MCF 10A (cell line): ENCODE measurements at places on chromosomes 6 and 20.
A peak's percentile ranks its signal among the peaks of the same experiment; 100 is the strongest.

DNA sequence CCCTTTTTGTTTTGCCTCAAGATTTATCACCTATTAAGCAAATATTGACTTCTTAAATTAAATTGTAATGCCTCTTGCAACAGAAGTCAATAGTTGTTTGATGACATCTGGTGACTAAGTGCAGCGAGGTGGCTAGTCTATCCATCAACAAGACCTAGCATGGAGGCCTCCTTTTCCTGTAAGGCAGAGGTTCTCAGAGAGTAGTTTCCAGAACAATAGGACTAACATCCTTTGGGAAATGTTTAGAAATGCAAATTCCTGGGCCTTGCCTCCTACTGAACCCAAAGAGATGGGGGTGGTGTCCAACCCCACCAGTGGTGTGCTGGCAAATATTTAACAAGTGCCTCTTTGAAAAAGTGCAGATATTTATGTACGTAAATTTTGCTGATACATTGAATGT, 143.7 kb downstream of the SCP2D1 start:
- no peak for DNase-seq

- DNase-seq = no peak
These were observed 37.4 kb upstream of the BHLHE23 start for GRCh38 chr20:63044204-63044600.

DNA sequence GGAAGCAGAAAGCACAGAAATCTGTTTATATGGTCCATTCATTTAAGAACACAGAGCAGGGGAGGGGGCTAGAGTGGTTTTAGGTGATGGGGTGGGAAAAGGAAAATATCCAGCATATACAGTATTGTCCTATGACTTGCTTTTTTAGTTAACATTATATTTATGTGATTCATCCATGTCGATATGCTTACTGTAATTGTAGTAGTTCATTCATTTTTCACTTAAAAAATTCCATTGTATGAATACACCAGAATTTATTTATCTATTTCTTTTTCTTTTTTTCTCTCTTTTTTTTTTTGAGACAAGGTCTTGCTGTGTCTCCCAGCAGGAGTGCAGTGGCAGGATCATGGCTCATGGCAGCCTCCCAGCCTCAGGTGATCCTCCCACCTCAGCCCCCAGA, 9.6 kb upstream of the PRIM2 start:
- no peak for DNase-seq

DNA sequence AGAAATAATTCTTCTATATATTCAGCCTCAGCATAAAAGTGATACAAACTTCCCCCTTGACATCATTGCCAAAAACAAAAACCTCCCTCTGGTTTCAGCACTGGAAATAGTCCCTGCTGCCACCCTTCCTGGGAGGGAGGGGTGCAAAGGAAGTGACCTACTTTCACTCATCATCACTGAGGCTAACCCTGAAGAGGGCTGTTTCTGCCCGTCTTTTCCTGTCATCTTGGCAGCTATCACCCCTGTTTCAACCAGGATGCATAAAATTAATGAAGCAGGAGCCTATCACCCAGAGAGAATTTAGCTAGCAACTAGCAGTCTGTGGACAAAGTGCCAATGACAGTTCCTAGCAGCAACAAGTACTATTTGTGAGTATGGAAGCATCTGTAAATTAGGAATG, 397.8 kb downstream of the LAMA2 start:
- DNase-seq = no peak

- DNase-seq = peak; percentile 8
These were observed 527.6 kb downstream of the CDKAL1 start for GRCh38 chr6:21061892-21062291.

GRCh38 chr6:167399599-167399998, 74.7 kb downstream of the TTLL2 start:
- no peak for DNase-seq

DNA sequence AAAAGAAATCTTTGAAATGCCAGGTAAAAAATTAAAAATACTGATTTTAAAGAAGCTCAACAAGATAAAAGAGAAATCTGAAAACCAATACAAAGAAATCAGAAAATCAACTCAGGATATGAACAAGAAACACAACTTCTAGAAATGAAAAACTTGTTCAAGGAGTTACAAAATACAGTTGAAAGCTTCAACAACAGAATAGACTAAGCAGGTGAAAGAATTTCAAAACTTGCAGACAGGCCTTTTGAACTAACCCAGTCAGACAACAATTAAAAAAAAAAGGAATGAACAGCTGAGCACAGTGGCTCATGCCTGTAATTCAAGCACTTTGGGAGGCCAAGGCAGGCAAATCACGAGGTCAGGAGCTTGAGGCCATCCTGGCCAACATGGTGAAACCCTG, 57.8 kb downstream of the PDSS2 start:
- no peak for DNase-seq

DNA sequence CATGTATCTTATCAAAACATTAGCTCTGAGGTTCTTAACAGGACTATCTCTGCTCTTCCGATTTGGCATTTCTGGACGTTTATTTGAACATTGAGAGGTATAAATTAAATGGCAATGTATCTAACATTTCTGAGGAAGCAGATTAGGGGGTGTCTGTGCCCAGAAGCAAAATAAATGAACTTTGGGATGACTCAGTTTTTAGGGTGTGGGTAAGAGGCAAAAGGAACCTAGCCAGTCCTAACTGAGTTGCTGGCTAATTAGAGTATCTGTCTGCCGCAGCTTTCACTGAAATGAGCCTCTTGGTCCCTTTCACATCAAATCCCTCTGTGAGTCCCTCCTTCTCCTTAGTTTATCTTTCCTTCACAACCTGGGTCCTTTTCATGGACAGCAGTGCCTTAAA, 1.1 kb downstream of the RNF144B start:
- DNase-seq = peak; percentile 48

DNA sequence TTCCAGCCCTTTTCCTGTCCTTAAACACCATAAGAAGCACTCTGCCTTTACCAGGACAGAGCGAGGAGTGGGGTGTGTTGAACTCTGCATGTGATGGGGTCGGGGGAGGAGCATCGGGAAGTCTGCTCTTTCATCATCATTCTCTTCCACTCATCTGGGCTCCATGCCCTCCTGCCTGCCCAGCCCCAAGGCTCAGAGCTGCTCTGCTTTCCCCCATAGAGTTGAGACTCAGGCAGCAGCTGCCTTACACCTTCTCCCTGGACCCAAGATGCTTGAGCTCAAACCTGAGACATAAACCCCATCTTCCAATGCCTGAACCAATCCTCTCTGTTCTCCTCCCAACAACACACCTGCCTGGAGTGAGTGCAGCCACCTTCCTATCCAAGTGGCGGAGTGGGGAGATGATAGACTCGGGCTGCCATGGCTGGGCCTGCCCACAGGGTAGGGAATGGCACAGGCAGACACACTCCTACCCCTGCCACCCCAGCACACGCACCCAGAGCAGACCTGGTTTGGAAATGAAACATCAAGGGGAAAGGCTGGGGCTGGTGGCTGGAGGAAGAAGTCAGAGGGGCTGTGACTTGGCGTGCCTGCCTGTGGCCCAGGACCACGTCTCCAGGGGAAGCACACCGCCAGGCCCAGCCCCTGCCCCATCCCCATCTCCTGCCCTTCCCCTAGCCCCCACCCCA, 28.4 kb downstream of the TFEB start:
- DNase-seq = peak; percentile 69

DNA sequence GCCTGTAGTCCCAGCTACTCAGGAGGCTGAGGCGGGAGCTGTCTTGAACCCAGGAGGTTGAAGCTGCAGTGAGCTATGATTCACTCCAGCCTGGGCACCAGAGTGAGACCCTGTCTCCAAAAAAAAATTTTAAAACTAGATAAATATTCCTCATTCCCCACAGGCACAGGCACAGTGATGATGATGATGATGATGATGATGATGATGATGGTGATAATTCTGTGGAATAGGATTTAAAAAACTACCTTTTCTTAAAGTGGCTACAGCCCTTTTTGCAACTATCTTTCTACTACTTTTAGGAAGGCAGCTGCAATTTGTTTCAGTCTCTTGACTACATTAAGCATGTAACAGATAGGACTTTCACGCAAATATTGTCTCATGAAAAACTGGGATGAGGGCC, 76.6 kb upstream of the SCAF8 start:
- DNase-seq = no peak

GRCh38 chr20:32965581-32966373, 38.5 kb downstream of the SUN5 start:
- no peak for DNase-seq

DNA sequence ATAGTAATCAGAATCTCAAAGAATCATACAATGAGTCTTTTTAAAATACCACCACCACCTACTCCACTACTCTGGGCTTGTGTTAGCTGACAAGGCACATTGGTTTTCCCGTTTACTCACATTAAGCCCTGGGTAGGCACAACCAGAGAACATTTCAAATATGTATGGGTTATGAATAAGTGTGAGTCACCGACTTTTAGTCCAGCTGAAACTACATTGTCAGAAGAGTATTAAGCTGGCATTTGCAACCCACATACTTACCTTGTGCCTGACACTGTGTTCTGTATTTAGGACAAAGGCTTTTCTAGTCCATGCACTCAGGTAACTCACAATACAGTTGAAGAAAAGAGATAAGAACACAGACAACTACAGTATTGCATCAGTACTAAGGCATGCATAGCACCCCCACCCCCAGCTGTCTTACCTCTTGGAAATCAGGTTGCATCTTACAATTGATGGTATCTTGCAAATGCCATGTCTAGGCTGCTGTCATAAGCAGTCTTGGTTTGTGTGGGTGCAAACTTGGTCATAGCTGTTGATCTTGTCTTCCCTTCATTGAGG, 40.3 kb upstream of the AHI1 start:
- DNase-seq = peak; percentile 81

DNA sequence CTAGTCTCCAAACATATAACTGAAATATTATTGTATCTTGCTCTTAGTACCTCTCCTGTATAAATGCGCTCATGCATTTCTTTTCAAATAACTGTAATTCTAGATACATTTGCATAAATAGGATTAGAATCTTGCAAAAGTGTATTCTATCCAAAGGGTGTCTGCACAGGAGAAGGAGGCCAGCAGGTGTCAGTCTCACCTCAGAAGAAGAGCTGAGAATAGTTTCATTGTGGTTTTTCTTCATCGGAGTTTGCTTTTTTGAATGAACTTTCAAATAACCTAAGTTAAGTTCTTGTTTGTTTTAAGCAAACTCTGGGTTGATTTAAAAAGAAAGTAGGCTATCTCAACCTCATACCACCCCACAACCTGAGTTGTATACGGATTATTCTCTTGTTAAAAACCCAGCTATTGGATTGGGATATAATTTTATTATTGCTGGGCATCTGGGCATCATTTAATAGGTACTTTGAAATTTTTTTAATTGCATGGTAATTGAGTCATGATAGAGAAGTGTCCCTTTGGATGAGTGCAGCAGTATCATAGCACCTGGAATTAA, 125.0 kb upstream of the MLIP start:
- DNase-seq = peak; percentile 72

- DNase-seq = no peak
These were observed 23.5 kb downstream of the MOCS1 start for GRCh38 chr6:39910744-39911143.

GRCh38 chr6:147933224-147933623, 409.4 kb upstream of the SASH1 start:
- DNase-seq = no peak

DNA sequence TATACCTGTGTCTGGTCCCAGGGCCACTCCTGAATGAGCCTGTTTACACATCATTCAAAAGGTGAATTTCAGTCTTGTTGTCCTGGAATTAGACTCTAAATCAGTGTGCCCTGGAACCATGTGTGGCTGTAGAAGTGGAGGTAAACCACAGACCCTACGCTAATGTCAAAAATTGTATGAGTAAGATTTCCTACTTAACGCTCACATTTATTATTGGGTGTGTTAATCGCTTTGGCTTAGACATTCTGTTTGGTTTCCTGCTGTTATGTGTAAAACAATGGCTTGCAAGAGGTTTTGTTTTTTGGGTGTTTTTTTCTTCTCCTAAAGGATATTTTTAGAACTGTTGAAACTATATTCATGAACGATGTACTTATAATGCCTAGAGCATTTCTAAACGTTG, 19.3 kb downstream of the PLCB1 start:
- DNase-seq = peak; percentile 29

DNA sequence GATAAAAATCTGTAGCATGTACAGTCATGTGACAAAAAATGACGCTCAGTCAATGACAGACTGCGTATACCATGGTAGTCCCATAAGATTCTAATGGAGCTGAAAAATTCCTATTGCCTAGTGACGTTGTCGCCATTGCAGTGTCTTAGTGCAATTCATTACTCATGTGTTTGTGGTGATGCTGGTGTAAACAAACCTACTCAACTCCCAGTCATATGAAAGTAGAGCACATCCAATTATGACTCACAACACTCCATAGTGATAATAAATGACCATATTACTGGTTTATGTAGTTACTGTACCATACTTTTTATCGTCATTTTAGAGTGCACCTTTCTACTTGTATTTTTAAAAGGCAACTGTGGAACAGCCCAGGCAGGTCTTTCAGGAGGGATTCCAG, 45.0 kb downstream of the TFAP2A start:
- peak; percentile 55 for DNase-seq

GRCh38 chr20:16709017-16709416, 20.8 kb upstream of the SNRPB2 start:
- no peak for DNase-seq

DNA sequence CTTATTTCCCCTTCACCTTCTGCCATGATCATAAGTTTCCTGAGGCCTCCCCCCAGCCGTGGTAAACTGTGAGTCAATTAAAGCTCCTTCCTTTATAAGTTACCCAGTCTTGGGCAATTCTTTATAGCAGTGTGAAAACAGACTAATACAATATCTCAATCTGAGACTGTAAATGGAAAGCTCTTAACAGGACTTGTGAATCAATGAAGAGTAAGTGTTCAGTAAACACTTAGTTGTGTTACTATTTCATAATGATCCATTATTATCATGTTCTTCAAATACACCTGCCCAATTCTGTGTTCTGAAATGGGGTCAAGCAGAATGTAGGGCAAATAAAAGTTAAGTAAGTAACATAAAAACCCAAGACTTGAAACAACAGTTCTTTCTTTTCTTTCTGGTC, 266.2 kb downstream of the TENT5A start:
- DNase-seq = no peak

- DNase-seq = no peak
These were observed 47.0 kb downstream of the ARHGAP18 start for GRCh38 chr6:129662980-129663431.

- no peak for DNase-seq
These were observed 82.6 kb upstream of the CCN6 start for GRCh38 chr6:111971181-111971841.

DNA sequence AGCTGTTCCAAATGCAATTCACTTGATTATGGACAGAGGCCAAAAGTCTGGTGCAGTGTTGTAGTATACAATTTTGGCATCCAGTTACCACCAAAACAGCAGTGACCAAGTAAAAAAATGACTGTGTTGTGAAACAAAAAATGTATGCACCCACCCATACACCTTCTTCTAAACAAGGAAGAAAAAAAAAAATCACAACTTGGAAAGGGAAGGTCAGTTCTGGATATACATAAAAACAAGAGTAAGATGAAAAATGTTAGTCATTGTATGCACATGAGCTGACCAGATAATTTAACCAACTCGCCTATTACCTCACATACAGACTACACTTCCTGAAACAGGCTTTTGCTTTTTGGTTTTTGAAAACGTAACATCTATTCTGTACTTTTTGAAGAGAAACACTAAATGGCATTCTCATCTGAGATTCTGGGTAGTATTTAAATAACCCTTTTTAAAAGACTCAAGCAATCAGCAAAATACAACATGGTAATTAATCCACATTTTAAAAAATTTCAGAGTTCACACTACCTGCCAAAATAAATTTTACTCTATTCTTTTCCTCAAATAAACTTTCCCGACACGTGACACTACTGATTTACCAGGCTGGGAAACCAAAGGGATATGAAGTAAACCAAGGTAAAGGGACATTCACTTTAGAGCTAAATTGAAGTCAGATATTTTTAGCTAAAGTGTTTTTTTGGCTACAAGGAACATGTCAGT, 141.6 kb upstream of the SHLD1 start:
- DNase-seq = peak; percentile 61

- DNase-seq = no peak
These were observed 75.4 kb downstream of the TMEM244 start for GRCh38 chr6:129785756-129786135.
